NCI-H748 treated with DMSO at 0.1 percent for 48 hours (cell line): ENCODE measurements at places on chromosomes 12 and 14.

GRCh38 chr12:60172266-60173211, 576.7 kb downstream of the SLC16A7 start:
- peak; percentile 35 for DNase-seq

DNA sequence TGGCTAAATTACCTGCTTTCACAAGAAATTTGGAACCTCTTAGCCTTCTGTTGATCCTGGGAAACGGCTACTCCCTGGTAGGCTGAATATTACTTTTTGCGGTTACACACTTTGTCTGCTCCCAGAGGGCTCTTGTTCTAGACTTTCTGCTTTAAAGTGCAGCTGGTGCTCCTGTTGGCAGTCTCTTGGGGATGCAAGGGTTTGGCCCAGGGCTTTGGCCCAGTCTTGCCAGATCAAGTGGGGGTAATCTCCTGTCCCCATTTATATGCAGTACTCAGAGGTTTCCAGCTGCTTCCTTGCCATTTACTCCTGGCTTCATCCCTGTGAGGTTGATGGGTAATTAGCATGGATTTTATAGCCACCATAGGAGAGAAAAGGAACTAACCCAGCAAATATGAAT, 558.2 kb upstream of the MIS18BP1 start:
- DNase-seq: no peak

DNA sequence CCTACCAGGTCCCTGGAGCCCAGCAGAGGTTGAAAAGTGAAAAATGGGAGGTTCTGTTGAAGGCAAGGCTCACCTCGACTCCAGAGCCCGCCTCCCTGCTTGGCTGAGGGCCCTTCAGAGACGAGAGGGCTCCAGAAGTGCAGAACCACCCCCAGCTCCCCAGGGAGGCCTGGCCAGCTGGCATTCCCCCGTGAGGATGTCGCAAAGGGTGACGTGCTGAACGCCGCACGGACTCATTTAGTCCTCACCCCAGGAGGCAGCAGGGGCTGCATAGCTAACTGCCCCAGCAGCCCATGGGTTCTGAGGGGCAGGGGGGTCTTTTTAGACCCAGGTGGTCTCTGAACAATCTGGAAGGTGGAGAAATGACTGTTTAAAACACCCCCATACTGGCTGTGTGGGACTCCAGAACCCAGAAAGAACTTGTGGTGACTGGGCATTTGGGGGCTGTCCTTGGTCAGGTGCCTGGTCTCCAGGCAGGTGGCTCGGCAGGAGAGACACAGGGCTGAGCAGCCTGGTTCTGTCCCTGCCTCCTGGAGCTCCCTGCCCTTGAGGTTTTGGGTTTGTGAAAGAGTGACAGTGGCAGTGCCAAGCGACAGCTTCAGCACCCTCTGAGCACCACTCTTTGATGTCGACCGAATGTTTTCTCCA, 32.0 kb downstream of the ANAPC7 start:
- no peak for DNase-seq

DNA sequence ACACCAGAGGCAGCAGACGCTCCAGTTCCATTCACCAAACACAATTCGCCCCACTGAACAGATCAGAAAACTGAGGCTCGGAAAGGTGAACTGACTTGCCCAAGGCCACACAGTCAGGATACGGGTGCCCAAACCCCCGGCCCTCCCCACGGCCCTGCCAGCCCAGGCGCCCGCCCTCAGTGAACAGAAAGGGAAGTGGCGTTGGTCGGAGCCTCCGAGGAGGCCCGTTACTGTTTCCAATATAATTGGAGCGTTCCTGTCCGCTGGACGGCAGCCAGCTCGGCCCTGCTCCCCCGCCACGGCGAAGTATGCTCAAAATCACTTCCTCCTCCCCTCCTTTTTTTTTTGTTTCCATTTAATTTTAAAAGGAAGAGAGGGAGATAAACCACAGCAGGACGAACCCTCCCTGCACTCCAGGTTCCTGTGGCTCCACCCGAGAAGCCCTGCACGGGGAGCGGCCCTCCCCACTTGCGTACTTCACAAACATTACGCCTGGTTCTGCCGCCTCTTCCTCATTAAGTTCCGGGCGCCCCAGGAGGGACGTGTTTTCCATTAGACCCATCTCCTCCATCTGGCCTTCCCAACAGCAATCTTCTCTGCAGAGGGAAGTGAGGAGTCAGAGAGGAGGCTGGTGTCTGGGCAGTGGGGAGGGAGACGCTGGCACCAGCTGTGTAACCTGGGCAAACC, 61.1 kb downstream of the NCOR2 start:
- DNase-seq: peak; percentile 69

- no peak for DNase-seq
Observed at GRCh38 chr14:98200601-98201000, 1071.4 kb downstream of the BCL11B start.

GRCh38 chr12:3038926-3039510, 38.2 kb upstream of the TSPAN9 start:
- no peak for DNase-seq

GRCh38 chr12:20000229-20000849, 368.0 kb upstream of the PDE3A start:
- DNase-seq: peak; percentile 54

GRCh38 chr12:65069336-65069735, 51.8 kb downstream of the WIF1 start:
- DNase-seq: no peak

- DNase-seq: no peak
Observed at GRCh38 chr12:6778217-6778573, 5.9 kb downstream of the LAG3 start.

DNA sequence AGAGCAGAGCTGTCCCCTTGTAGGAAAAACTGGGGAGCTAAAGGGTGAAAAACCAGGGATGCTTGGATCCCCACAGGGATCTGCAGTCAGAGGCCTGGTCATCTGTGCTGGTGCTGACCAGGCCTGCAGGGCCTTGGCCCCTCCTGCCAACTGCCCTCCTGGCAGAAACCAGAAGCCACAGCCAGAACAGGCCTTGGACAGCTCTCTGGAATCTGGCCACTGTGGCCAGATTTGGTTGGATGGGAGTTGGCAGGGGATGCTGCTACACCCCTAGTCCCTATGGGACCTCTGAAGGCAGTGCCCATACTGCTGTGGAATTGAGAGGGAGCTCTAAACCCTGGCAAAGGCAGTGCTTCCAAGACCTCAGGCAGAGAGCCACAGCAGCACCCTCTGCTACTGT, 9.2 kb upstream of the GPX2 start:
- no peak for DNase-seq

GRCh38 chr12:62401631-62402030, 65.0 kb upstream of the MON2 start:
- no peak for DNase-seq

DNA sequence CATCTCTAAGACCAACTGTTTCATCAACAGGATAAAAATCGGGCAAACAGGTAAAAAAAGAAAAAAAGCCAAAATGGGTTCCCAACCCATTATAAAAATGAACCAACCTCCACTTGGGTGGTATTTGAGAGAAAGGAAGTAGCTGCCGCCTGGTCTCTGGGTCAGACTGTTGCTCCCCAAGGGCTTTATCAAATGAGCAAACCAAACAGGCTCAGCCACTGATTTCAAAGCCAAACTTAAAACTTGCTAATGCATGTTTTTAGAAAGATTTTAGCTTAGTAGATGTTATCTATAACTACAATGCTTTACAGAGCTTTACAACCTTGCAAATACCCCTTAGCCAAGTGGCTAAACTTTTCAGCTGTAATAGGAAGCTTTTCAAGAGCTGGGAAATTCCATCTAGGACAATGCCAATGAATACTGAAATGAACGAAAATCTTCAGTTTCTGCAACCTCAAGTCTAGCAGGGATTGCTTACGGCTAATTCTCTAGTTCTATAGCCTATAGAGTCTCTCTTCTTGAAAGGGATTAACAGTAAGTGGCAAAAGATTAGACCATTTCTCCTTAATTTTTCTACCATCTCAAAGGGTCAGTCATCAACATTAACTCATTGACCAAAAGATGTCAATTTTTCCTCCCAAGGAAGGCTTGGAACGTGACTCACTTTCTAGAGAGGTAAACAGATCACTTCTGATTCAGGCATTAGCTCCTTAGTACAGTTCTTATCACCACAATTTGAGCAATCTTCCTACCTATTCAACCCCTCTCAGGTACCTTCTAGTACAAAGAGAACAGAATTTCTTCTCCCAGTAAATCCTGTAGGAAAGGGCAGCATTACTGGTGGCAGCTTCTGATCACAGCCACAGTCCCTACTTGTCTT, 4.2 kb downstream of the PPM1H start:
- DNase-seq: no peak

DNA sequence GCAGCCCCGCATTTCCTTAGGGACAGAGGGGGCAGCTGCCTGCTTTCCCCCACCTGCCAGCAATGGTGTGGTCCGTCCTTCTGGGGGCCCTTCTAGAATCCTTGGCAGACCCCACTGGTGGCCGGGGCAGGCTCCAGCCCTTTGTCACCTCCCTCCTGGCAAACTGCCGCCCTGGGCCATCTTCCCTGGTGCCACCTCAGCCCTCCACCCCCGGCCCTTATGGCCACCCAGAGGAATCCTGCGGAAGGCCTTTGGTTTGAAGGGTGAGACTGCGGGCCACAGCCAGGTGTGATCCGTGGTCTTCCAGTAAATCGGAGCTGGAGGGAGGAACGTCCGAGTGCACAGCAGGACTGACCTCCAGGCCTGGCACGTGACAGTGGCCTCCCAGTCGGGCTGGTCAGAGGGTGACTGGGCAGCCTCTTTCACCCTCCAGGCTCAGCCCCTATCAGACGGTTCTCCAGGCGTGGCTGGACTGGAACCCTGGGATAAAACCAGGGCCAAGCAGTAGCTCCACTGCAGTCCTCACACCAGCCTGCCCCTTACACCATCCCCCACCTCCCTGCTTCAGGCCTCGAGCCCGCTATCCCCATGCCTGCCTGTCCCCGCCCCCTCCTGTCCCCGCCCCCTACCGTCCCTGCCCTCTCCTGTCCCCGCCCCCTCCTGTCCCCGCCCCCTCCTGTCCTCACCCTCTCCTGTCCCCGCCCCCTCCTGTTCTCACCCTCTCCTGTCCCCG, 12.4 kb downstream of the FBRSL1 start:
- DNase-seq: no peak

- DNase-seq: no peak
Observed at GRCh38 chr14:28782301-28782700, 15.7 kb downstream of the FOXG1 start.

DNA sequence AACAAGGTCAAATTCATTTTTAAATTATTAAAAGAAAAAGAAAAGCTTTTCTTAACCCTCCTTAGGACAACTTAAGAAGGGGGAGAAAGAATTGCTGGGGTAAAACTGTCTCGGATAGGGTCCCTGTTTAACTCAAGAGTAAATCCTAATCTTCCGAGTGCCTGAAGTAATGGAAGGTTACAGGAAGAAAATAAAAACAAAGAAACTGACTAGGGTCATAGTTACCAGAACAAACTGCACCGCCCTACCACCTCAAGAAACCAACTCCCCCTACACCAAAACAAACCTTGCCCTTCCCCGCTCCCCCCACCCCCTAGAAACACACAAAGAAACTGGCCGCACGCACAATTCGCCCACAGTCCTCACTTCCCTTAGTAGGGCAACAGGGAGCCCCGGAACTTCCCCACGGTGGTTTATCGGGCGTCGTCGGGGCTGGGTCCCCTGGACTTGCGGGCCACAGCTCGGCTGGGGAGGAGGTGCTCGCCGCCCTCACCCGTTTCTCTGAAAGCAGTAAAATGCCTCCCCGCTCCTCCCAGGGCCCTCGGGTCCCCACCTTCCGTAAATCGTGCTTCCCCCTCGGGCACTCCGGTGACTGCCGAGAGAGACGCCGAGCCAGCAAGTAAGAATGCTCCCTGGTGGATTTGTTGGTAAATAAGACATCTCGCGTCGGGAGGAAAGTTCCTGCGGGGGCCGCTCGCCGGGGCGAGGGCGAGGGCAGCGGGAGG, 2.4 kb downstream of the SINHCAF start:
- DNase-seq: no peak

GRCh38 chr14:88599761-88600439, 37.1 kb downstream of the ZC3H14 start:
- DNase-seq: no peak

- no peak for DNase-seq
Observed at GRCh38 chr14:71682337-71682736, 249.9 kb upstream of the RGS6 start.

GRCh38 chr12:75694534-75695268, 183.3 kb upstream of the KRR1 start:
- no peak for DNase-seq

DNA sequence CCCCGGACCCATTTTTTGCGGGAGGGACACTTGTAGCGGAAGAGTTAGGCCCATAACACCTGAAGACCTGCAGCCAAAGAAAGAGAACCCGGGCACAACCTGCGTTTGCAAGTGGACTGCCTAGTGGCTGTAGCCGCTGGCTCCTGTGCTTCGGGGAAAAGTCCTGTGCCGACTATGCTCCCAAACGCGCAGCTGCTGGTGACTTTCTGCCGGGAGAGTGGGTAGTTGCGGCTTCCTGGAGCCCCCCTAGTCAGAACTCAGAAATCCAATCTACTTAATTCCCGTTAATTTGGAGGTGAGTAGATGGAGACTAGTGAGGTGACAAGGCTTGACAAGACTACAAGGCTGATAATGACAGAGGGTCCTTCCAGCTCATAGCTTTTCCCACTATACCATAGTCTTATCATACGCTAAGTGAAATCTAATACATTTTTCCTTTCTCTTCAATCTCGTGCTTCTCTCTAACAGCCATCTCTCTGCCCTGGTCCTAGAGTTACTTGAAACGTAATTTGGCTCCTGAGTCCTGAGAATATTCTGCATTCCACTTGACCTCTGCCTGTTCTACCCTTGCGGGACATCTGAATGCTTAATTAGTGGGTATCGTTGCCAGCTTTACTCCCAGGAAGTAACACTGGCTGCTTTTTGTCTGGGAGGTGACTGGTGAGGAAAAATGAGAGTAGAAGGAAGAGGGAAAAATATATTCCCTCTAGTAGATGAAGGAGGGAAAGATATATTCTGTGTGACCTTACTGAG, 556 bp downstream of the MTHFD1 start:
- peak; percentile 47 for DNase-seq

GRCh38 chr12:92029902-92030586, 115.6 kb downstream of the BTG1 start:
- no peak for DNase-seq

DNA sequence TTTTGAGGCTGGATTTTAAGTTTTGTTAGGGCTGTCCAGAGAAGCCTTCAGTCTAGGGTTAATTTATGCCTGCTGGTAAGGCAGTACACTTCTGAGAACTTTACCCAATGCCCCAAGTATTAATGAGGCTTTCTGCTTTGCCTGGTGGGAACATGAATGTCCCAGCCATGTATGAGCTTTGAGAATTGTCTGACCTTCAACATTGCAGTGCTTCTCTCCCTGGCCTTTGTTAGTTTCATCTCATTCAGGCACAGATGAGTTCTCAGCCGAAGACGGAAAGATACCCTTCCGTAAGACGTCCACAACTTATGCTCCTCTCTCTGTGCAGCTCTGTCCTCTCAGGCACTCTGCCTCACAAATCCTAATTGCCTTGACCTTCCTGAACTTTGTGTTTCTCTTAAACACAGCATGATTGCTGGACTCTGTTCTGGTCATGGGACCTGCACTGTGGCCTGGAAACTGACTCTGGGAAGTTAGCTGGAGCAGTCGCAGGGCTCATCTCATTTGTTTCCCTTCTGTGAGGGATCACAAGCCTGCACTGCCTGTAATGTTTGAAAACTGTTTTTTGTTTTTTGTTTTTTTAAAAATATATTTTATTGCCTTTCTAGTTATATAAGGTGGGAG, 15.7 kb downstream of the CHPT1 start:
- no peak for DNase-seq
